Adrenal gland (tissue), 19 donors: ENCODE measurements at places on chromosomes 12 and 14.
A peak's percentile ranks its signal among the peaks of the same experiment; 100 is the strongest.

- DNase-seq, result no peak
Observed at GRCh38 chr12:31368666-31369361, 42.9 kb upstream of the SINHCAF start.

DNA sequence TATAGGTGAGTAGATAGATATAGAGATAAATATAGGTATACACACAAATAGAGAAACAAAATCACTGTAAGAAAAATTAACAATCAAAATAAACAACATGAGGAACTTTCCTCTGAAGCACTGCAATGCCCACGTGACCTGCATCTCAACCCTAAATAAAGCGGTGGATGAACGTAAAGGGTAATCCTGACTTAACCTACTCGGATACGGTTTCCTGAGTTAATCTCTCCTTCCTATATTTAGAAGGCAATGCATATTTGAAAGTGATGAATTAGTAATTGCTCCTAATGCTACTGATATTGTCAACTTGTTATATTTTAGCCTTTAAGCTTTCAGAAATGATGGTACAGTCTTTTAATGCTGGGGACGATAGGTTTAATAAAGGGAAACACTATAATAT is 221.4 kb downstream of the ITPR2 start:
- no peak for DNase-seq

DNA sequence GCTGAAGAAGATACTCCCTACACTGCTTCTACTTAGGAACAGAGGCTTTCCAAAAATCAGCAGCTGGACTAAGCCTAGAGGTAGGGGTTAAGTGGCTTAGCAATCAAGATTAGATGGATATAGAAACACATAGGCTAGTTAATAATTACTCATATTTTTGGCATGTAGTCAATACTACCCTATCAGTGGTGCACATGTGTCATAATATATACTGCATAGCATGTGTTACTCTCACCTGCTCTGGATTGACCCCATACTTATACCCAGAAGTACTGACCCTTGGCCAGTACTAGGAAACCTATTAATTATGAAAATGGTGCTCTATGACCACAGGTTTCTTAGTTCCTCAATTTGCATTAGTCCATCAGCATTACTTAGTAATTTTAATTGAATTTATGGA is 528.4 kb upstream of the LMO3 start:
- no peak for DNase-seq

DNA sequence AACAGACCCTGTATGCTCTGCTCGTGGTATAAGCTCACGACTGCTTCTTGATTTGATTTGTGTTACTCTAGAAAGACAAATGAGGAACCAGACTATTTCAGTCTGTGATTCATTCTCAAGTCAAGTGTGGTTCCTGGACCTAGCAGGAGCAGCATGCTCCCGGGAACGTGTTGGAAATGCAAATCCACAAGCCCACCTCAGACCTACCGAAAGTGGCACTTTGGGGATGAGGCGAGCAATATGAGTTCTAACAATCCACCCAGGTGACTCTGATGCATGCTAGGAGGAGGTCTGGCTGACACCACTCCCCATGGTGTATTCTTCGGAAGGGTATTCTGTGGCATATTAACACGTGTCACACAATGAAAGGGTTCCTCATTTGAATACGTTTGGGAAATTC is 59.5 kb upstream of the TMX1 start:
- DNase-seq, result no peak

- no peak for DNase-seq
Observed at GRCh38 chr14:105901226-105901625, 374.8 kb downstream of the TMEM121 start.

- DNase-seq, result peak; percentile 48
Observed at GRCh38 chr14:92728759-92729364, 19.6 kb downstream of the LGMN start.

- DNase-seq, result no peak
Observed at GRCh38 chr12:21252070-21252469, 82.6 kb downstream of the SLCO1A2 start.

DNA sequence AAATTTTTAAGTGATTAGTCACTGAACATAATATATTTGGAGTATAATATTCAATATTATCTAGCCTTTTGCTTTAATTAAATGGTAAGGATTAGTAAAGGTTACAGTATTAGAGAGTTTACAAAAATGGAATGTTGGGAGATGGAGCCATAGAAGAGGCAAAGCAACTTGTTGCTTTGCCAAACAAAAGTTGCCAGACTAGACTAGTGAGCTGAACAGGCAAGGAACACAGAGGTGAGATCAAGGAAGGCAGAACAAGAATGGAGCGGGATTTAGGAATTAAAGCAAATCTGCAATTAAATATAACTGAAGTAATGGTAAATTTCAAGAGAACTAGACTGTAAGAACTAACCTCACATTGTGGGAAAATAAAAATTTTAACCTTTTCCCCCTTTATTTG is 5.1 kb downstream of the ARF6 start:
- no peak for DNase-seq

GRCh38 chr12:19483727-19484126 is 44.4 kb downstream of the AEBP2 start:
- DNase-seq, result no peak

GRCh38 chr12:110684312-110684836 is 4.5 kb downstream of the HVCN1 start:
- DNase-seq, result no peak

DNA sequence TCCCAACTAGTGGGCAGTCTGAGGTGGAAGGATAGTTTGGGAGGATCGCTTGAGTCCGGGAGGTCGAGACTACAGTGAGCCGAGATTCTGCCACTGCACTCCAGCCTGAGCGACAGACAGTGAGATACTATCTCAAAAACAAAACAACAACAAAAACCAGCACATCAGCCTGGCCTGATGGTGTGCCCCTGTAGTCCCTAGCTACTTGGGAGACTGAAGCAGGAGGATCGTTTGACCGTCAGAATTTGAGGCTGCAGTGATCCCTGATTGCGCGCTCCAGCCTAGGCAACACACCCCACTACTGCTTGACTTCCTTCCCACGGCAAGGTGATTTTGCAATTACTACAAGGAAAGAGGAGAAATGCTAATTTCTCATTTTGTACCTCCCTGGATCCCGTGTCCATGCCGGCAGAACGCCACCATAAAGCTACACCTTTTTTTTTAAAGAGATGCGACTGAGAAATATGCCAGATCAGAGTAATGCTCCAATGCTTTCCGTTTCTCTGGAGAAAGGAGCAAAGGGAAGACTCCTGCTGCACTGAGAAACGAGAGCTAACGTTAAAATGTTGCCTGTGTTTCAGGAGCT is 672 bp upstream of the SCFD1 start:
- peak; percentile 25 for DNase-seq

- peak; percentile 69 for DNase-seq
Observed at GRCh38 chr12:49017891-49018260, 700 bp downstream of the PRKAG1 start.

GRCh38 chr14:20976291-20976690 is 13.5 kb upstream of the METTL17 start:
- DNase-seq, result no peak

DNA sequence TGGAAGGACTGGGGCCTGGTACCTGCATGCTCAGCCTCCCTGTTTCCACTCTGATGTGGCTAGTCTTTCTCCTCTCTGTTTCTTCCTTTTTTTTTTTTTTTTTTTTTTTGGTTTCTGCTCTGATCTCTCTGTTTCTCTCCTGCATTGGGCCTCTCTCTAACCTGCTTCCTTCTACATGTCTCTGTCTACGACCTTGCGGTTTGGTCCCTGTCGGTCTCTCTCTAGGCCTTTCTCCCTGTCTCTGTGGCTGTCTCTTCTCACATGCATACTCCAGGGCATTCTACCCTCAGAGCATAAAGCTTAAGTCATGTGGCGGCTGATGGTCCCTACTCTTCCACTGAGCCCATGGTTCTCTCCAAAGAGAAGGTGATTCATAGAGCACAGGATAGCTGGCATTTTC is 1096.6 kb downstream of the BCL11B start:
- no peak for DNase-seq

GRCh38 chr12:27644158-27644845 is 51.9 kb upstream of the REP15 start:
- no peak for DNase-seq

DNA sequence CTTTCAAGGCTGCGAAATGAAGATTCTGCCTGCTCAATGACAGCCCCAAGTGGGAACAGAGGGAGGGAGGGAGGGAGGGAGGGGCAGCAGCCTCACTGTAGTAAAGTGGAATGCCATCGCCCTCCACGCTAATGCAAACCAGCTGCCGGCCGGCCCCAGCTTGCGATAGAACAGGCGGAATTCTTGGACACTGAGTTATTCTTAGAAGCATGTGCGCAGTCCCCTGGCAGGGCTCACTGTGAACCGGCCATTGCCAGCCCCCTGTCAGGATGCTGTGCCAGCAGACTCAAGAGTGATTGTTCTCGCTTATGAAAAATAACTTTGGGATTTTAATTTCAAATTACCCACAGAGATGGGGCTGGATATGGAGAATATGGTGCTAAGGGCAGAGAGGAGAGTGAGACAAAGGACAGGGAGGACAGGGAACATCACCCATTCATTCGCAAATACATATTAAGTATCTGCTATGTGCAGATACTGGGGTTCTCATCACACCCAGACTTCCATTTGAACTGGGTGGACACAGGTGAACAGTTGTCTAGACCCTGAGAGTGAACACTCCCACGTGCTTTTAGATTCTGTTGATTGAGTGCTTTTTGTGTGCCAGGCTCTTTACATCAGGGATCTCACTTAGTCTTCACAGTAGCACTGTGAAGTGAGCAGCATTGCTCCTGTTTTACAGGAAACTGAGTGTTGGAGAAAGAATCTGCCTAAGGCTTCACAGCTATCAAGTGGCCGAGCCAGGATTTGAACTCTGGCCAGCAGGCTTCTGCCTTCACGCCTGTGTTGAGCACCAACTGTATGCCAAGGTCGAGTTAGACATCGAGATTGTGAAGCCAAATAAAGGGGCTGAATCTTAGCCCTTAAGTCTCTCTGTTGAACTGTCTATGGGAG is 192.9 kb downstream of the C12orf75 start:
- peak; percentile 70 for DNase-seq

DNA sequence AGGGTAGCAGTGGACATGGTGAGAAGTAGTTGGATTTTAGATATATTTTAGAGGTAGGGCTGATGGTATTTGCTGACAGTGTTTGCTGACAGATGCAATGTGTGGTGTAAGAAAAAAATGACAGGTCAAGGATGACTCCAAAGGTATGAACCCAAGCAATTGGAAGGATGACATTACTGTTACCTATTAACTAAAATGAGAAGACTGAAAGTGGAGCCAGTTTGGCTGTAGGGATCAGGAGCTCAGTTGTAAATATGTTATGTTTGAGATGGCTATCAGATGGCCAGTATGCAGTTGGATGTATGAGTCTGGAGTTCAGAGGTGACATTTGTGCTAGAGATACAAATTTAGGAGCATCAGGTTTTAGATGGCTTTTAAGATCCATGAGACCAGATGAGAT is 17.4 kb upstream of the SERPINA6 start:
- DNase-seq, result no peak

DNA sequence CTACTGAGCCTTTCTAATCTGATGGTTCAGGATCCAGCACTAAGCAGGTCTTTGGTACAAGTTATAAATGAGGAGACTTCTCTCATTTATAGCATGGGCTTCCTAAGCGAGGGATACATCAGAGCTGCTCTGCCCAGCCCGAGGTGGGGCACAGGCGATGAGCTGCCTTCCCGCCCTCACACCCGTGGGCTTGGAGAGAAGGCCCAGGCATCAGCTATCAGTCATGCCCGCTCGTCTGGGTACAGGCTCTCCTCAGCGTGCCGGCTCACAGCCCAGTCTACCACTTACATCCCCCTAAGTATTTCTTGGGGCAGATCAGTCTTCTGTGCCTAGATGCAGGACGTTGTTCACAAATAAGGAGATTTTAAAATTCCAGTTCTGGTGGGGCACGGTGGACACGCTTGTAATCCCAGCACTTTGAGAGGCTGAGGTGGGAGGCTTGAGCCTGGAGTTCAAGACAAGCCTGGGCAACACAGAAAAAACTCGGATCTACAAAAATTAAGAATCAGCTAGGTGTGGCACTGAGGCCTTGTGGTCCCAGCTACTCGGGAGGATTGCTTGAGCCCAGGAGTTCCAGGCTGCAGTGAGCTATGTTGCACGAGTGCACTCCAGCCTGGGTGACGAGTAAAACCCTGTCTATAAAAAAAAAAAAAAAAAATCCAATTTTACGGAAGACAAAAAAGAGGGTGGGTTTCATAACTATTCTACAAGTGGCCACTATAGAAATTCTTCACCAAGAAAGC is 57.0 kb downstream of the CCDC88C start:
- no peak for DNase-seq

DNA sequence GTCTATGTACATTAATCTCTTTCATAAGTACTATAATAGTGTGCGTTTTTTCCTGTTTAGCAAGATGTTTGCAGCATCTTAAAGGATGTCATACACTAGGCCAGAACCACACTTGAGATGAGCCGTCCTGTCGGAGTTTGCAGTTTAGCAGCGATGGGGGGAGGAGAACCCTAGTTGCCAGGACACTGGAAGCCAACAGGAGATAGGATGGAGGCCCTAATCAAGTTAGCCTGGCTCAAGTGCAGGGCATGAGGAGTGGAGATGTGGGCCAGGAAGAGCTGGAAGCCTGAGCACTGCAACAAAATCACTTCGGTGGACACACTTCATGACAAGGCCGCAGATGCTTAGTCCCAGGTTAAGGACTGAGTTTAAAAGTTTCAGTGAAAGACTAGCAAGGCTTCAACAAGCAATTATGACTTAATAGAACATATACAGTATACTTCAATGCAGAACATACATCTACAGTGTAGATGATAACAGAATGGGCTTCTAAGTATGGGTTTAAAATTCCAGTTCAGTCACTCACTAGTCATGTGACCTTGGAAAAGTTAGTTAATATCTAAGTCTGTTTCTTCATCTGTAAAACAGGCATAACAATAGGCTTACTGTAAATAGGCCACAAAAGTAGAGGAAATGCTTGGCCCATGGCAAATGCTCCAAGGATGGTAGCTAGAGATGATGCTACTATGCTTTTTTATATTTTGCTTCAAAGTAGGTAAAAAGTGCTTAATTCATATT is 77.1 kb downstream of the PTPN21 start:
- DNase-seq, result no peak

DNA sequence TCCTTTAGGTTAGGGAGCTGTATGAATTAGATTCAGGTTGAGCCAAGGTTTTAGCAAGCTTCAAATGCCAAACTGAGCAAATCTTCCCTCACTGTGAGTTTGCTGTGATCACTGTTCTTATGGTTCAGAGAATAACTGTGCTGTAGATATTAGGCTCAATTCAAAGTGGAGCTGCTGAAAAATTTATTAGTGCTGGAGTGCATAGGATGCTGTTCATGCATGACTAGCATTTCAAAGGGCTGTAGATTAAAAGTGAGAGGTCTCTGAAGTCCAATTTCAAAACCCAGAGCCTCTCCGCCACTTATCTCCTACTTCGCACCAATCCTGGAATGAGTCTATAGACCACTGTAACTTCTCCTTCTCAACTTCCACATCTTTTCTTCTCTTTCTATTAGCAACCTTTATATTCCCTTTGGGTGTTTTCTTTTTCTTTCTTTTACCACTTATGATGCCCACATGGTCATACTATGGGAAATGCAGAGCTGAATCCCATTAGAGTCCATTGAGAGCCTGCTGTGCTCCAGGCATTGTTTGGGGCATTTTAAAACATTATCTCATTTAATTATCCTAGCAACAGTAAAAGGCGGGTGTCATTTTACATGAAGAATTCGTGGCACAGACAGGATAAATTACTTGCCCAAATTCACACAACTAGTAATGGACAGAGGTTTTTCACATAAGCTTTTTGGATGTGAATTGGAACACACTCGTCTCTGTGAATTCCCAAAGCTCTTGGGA is 77.5 kb upstream of the EEA1 start:
- DNase-seq, result no peak

GRCh38 chr14:96180043-96180874 is 24.4 kb upstream of the BDKRB2 start:
- DNase-seq, result no peak

- DNase-seq, result no peak
Observed at GRCh38 chr12:25186788-25187402, 8.1 kb downstream of the DNAI7 start.
